PC-9 (cell line): ENCODE measurements at places on chromosomes 6 and 20. TPM values are rescaled to one million over a fixed set of nuclear protein-coding genes. Genes with fewer than 3 reads are reported as not detected.

Gene TDRD6
- total RNA-seq = 0.23 and 0.57 TPM in 2 replicates

Gene KCNK16
- total RNA-seq = not detected in 2 replicates

Gene SLC13A3
- total RNA-seq = 6.0 and 9.1 TPM in 2 replicates

Gene PCK1
- not detected in 2 replicates for total RNA-seq

Gene PROCR
- 5.1 and 7.5 TPM in 2 replicates for total RNA-seq

Gene MLN
- not detected in 2 replicates for total RNA-seq

Gene B4GALT5
- total RNA-seq = 61.7 and 63.1 TPM in 2 replicates

Gene TRERF1
- total RNA-seq = 12.3 and 14.5 TPM in 2 replicates
